Heart right ventricle (tissue), 16 donors: ENCODE measurements at places on chromosomes 11 and 22. TPM values are rescaled to one million over a fixed set of nuclear protein-coding genes. Genes with fewer than 3 reads are reported as not detected.
A peak's percentile ranks its signal among the peaks of the same experiment; 100 is the strongest.

- no peaks in the 10 kb centered on the region for H3K36me3 ChIP-seq
- no peak overlapping the region for H3K4me3 ChIP-seq
- no peak overlapping the region for H3K27ac ChIP-seq
- DNase-seq: no peak
- H3K4me1 ChIP-seq: no peaks in the 10 kb centered on the region
Observed at GRCh38 chr22:46866591-46866990, 104.1 kb downstream of the TBC1D22A start.

DNA sequence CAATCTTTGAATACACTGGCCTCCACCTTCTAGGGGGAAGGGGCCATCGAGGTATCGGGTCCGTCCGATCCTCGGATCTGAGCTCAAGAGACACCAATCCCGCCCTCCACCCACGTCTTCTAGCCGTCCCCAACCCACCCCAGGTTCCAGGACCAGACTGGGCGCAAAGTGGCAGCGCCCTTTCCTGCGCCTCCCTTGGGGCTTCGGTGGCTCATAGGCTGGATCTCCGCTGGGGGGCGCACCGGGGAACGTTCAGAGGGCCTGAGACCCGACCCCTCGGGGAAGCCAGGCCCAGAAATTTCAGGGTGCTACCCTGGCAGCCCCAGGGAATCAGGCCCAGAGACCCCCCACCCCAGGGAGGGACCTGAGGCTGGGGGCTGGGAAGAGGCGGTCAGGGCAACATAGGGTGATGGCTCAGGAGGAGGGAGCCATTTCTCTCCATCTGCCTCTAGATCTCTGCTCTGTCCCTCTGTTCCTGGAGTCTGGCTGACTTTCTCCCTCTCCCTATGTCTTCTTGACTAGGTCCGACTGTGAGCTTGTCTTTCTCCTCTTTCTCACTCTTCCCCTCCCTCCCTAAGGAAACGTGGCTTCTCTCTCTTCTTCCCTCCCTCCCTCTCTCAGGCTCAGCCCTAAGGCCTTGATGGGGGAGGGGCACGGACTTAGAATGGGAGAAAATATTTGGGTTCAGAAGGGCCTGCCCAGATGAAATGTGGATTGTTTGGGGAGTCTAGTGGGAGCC is 1.1 kb downstream of the CREB3L1 start:
- no peaks in the 10 kb centered on the region for H3K27me3 ChIP-seq
- peak; percentile 62 for DNase-seq
- H3K4me1 ChIP-seq: peaks cover 79% of the 10 kb centered on the region
- H3K4me3 ChIP-seq: peak overlapping the region; percentile 71
- no peaks in the 10 kb centered on the region for H3K36me3 ChIP-seq

- H3K27me3 ChIP-seq: no peaks in the 10 kb centered on the region
- H3K27ac ChIP-seq: no peak overlapping the region
- H3K4me1 ChIP-seq: no peaks in the 10 kb centered on the region
- no peaks in the 10 kb centered on the region for H3K36me3 ChIP-seq
- H3K4me3 ChIP-seq: no peak overlapping the region
- DNase-seq: no peak
Observed at GRCh38 chr11:85889676-85890579, 34.7 kb downstream of the CCDC83 start.

- no peaks in the 10 kb centered on the region for H3K27me3 ChIP-seq
- H3K27ac ChIP-seq: no peak overlapping the region
- DNase-seq: no peak
- peaks cover 32% of the 10 kb centered on the region for H3K4me1 ChIP-seq
Observed at GRCh38 chr11:120354068-120354467, 17.9 kb downstream of the ARHGEF12 start.

DNA sequence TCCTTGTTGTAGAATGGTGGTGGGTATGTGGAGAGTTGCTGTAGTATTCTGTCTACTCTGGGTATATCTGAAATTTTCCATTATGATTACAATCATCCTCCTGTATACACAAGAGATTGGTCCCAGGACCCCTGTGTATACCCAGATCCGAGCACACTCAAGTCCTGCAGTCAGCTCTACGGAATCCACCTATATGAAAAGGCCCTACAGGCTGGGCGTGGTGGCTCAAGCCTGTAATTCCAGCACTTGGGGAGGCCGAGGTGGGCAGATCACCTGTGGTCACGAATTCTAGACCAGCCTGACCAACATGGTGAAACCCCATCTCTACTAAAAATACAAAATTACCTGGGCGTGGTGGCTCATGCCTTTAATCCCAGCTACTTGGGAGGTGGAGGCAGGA is 17.2 kb downstream of the PARVA start:
- H3K27ac ChIP-seq: no peak overlapping the region
- peaks cover 48% of the 10 kb centered on the region for H3K4me1 ChIP-seq
- DNase-seq: no peak
- H3K36me3 ChIP-seq: peaks cover 6% of the 10 kb centered on the region

- H3K4me1 ChIP-seq: peaks cover 8% of the 10 kb centered on the region
- H3K27me3 ChIP-seq: peaks cover 5% of the 10 kb centered on the region
- H3K4me3 ChIP-seq: no peak overlapping the region
- no peak overlapping the region for H3K27ac ChIP-seq
Observed at GRCh38 chr22:27226666-27227065, 569.3 kb downstream of the MIAT start.

DNA sequence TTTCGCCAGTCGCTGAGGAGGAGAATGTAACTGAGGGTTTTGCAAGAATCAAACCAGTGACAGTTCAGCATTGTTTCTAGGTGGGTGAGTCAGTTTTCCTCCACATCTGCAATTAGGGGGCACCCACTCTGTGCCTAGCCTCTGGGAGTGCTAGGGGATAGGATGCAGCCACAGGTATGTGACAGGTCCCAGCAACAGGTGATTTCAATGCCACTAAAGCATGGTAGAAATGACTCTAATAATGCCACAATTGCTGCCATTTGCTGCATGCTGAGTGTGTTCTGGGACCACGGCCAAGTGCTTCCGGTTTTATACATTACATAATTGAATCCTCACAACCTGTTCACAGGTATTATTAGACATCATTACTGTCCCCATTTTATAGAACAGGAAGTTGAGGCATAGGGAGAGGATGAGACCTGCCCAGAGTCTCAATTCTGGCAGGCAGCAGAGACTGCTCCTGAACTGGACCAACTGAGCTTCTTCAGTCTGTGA is 556 bp downstream of the CRYBB2 start:
- H3K27me3 ChIP-seq: peaks cover 7% of the 10 kb centered on the region
- no peaks in the 10 kb centered on the region for H3K36me3 ChIP-seq
- DNase-seq: no peak
- H3K4me1 ChIP-seq: no peaks in the 10 kb centered on the region

DNA sequence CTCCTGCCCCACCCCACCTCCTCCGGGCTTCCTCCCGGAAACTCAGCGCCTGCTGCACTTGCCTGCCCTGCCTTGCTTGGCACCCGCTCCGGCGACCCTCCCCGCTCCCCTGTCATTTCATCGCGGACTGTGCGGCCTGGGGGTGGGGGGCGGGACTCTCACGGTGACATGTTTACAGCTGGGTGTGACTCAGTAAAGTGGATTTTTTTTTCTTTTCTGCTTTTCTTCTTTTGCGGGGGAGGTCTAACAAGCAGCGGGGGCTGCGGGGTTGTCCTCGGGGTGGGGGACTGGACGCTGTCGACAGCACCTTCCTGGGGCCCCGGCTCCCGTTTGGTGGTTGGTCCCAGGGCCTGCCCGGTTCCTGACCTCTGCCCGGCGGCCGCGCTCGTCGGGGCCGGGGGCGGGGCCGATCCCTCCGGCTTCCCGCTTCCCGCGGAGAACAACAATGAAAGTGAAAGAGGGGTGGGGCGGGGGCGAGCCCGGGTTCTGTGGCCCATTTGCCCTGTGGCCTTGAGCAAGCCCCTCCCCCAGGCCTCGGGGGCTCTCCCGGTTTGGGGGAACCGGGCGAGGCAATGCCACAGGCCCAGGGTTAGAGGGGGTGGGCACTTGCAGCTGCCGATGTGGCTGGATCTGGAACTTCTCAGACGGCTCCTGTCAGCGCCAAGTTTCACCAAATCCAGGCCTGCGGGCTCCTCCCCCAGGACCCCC is 975 bp upstream of the MDK start:
- peaks cover 18% of the 10 kb centered on the region for H3K4me1 ChIP-seq
- H3K27ac ChIP-seq: peak overlapping the region; percentile 90
- peak; percentile 83 for DNase-seq
- H3K4me3 ChIP-seq: peak overlapping the region; percentile 75

GRCh38 chr11:72974487-72975205 is 160.4 kb downstream of the ATG16L2 start:
- H3K4me1 ChIP-seq: peaks cover 83% of the 10 kb centered on the region
- no peak for DNase-seq
- no peak overlapping the region for H3K27ac ChIP-seq
- no peaks in the 10 kb centered on the region for H3K27me3 ChIP-seq
- no peaks in the 10 kb centered on the region for H3K36me3 ChIP-seq

DNA sequence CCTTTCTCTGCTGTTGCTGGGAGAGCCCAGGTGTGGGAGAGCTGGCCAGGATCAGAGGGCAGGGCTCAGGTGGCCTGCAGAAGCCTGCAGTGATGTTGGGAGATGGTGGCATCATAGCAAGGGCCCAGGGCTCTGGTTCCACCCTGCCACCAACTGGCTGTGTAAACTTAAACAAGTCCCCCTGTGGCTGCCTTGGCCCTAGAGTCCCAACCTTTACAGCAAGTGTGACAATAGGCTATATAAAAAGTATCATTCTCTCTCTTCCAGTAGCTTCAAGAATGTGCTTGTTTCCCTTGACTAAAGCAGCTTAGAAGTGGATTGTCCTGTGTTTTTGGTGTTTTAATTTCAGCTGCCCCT is 201.8 kb upstream of the E2F8 start:
- no peak overlapping the region for H3K27ac ChIP-seq
- no peak for DNase-seq
- H3K4me3 ChIP-seq: no peak overlapping the region

DNA sequence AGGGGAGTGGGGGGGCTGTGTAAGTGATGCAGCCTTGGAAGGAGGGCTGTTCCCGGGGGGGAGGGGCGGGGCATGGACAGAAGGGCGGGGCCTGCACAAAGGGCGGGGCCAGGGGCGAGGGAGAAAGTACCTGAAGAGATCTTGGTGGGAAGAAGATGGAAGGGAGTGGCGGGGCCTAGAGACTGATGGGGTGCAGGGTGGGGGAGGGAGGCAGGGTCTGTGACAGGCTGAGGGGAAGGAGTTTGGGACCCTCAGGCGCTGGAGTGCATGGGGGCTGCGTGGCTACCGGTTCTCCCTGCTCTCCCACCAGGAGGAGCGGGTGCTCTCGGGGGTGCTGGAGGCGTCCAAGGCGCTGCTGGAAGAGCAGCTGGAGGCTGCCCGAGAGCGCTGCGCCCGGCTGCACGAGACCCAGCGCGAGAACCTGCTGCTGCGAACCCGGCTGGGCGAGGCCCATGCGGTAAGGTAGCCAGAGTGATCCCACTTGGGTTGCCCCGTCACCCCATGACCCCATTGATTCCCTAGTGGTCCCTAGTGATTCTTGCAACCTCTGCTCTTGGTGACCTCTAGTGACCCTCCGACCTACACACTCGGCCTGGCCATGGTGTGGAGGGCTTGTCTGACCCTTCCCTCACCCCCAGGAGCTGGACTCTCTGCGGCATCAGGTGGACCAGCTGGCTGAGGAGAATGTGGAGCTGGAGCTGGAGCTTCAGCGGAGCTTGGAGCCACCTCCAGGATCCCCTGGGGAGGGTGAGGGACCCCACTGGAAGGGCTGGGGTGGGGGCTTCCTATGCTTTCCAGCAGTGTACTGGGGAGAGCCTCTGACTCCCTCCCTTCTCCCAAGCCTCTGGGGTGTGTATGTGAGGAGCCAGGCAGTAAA is 3.1 kb downstream of the CCDC88B start:
- no peaks in the 10 kb centered on the region for H3K36me3 ChIP-seq
- H3K27ac ChIP-seq: no peak overlapping the region
- no peaks in the 10 kb centered on the region for H3K27me3 ChIP-seq
- peak overlapping the region; percentile 54 for H3K4me3 ChIP-seq
- peaks cover 31% of the 10 kb centered on the region for H3K4me1 ChIP-seq
- DNase-seq: no peak

DNA sequence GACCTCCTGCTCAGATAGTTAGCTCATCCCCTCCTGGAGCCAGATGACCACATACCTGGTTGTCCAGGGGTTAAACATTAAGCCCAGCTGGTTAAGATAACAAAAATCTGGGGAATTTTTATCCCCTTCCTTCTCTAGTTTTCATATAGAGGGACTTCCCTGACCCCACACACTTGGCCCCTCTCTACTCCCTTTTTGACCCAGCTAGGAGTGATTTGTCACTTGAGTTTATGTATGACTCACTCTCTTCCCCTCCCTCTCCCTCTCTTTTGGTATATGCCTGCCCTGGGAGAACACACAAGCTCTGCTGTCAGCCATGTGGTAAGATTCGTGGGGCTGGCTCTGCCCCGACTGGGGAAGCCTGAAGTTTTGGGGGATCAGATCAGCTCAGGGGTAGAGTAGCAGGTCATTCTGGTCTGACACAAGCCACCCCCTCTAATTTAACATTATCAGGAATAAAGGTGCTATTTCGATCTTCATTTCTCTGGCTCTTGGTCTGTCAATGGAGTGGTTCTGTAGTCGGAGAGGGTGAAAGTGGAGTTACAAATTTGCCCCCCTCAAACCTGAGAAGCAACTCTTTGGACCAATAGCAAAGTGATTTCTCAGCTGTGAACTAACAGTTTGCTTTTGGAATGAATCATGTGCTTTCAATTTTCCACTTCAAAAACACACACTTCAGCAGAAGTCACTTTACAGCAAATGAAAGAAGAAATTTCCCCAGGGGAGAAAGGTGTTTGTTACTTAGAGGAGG is 415.3 kb upstream of the CADM1 start:
- H3K27ac ChIP-seq: no peak overlapping the region
- H3K4me1 ChIP-seq: no peaks in the 10 kb centered on the region
- H3K4me3 ChIP-seq: no peak overlapping the region
- peaks cover 34% of the 10 kb centered on the region for H3K27me3 ChIP-seq

GRCh38 chr22:45497351-45498145 is 5.1 kb upstream of the FBLN1 start:
- peak overlapping the region; percentile 1 for H3K27ac ChIP-seq
- peaks cover 34% of the 10 kb centered on the region for H3K4me1 ChIP-seq
- H3K4me3 ChIP-seq: no peak overlapping the region
- no peaks in the 10 kb centered on the region for H3K36me3 ChIP-seq
- H3K27me3 ChIP-seq: no peaks in the 10 kb centered on the region
- no peak for DNase-seq

DNA sequence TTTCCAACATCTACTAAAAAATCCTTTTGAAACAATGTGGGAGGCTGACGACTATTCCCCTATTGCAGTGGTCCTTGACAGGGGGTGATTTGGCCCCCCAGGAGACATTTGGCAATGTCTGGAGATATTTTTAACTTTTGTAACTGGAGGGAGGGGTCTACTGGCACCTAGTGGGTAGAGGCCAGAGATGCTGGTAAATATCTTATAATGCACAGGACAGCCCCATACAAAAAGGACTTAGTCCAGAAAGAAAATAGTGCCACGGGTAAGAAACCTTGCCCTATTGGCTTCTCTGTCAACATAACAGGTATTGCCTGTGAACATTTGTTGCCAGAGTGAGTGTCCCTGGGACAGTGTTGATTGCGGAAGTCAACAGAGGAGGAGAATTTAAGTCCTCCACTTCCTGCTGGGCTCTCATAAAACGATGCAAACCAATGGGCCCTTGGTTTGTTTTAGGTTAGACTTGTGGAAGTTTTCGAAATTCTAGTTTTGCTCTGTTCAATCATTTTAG is 101.6 kb downstream of the MAML2 start:
- no peak overlapping the region for H3K4me3 ChIP-seq
- H3K36me3 ChIP-seq: no peaks in the 10 kb centered on the region
- H3K27me3 ChIP-seq: no peaks in the 10 kb centered on the region
- no peak for DNase-seq

PICK1 gene
- total RNA-seq: 17.4 TPM

CXCR5 gene
- not detected for total RNA-seq

FAM83F gene
- 2.2 TPM for total RNA-seq

SLC22A25 gene
- total RNA-seq: not detected

GRAMD4 gene
- 143 TPM for total RNA-seq

C1QTNF4 gene
- total RNA-seq: 0.85 TPM

KRTAP5-3 gene
- not detected for total RNA-seq

MS4A8 gene
- total RNA-seq: not detected

SCUBE1 gene
- 0.60 TPM for total RNA-seq

TMPRSS6 gene
- total RNA-seq: not detected

PRR33 gene
- 2.6 TPM for total RNA-seq
